H7 (cell line): ENCODE measurements at places on chromosomes 6 and 20.

DNA sequence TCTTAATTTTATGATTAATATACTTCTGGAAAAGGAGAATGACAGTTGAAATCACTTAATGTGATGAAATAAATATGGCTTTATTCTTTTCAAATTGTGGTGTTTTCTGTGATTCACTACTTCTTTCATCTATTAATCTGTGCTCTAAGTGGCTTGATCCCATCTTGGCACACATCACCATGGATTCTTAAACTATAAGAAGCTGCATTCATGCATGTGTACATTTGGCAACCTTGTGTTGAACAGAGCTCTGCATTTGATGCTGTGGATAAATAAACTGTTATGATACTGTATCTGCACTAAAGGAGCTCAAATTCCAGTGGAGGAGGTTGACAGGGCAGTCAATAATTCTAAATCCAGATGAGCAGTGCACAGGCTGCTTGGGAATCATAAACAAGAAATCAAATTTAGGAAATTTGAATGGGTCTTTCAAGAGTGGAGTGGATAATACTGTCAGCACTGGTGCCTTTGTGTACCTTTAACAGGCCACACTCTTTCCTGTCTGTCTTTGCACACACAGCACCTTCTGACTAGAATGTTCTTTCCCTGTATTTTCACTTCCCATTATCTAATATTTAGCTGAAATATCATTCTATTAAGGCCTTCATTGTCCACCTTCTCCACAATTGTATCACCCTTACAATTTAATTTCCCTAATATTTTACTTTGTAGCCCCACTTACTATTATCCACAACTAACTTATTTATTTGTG lies 252.9 kb downstream of the GRM1 start:
- DNase-seq: no peak

DNA sequence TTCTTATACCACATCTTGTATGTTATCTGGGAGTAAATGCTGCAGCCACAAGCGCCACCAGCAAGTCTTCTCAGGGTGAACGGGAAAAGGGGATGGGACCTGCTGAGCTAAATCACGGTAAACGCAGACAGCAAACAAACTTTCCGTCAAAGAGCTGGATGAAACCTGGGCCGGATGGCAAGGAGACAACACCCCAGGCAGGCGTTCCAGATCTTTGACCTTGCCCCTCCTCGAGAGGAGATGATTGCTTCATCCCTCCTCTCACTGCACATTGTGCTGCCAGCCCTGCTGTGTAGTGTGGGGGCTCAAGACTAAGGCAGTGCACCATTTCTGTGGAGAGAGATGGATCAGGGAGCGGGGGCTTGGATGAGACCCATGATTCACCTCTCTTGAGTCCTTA lies 9.8 kb downstream of the RAET1E start:
- no peak for DNase-seq

- peak; percentile 73 for DNase-seq
Observed at GRCh38 chr20:61845233-61845671, 220.4 kb downstream of the TAF4 start.

DNA sequence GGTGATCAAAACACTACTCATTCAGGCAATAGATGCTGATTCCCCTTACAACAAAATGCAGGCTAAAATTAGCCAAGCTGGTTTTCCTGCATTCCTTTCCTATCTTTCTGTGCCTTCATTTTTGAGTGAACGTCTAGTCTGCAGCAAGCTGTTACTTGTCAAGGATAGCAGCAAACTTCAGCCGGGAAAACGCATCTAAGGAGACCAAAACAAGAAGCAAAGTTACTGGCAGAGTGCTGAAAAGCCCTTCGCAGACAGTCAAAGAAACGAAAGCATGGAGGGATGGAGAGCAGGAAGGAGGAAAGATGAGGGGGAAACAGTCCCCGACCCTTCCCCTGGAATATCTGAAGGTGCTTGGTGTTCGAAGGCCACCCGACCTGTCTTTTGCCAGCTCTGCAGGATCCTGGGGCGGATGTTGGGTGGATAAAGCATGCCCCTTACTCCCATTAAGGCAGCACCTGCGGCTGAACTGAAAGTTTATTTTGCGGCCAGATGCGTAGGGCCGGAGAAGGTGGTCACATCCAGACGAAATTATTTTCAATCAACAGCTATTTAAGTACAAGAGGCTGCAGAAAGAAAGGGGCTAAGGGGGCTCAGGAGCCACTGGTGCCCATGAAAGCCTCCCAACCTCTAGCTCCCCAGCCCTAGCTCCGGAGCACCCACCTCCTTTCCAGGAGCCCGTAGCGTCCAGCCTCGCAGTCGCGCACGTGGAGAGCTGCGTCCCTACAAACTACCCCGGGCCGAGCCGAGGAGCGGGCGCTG lies 538 bp downstream of the FERMT1 start:
- DNase-seq: peak; percentile 32

DNA sequence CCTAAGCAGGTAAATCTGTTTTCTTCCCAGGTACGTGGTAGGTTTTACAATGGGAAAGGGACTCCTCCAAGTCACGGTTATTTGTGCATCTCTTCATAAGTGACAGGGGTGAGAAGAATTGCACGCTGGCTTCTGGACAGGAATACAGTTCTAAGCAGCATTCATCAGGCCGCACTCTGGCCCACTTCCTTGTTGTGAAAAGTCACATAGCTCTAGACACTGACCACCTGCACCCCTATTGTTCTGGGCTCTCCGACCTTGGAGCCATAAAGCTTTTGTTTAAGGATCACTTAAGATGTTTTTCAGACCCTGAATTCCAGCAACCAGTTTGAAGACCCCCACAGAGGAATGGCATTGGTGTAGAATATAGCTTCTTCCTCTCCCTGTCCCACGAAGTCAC lies 31.4 kb downstream of the RAMACL start:
- DNase-seq: no peak

GRCh38 chr6:169811521-169812256 lies 60.3 kb downstream of the ERMARD start:
- no peak for DNase-seq

GRCh38 chr6:155352811-155353210 lies 38.5 kb upstream of the TFB1M start:
- no peak for DNase-seq

DNA sequence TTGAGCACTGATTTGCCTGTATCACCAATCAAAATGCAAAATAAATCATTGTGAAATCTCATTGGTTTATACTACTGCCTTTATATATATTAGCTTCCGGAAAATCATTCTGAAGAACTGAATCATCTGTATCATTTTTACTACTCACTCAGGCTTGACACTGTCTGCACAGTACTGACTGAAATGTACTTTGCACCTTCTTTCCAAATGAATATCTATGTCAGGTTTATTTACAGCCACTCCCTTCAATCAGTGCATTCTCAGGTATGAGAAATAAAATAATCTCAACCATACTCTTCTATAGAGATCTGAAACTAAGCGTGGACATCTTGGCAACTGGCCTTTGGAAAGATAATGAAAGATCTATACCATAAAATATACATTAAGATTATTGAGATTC lies 2.7 kb downstream of the KHDRBS2 start:
- DNase-seq: no peak

- no peak for DNase-seq
Observed at GRCh38 chr20:21682521-21682954, 22.9 kb upstream of the PAX1 start.

DNA sequence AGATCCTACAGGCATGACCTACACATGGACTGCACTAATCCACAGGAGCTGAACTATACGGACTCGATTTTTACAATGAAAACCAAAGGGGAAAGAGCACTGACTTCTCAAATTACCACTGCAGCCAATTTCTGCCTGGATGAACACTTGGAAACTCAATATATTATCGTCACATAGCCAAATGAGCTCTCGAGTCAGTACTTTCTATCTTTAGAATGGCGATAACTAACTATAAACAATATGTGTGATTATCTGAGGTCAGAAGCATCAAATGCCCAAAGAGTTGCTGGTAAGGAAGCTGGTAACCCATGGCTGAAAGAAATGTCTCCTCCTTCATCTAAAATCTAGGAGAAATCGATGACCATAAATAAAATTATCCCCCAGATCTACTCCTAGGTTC lies 86.7 kb downstream of the KIF16B start:
- no peak for DNase-seq
